ENCODE measurements at places on chromosomes 1 and 21. TPM values are rescaled to one million over a fixed set of nuclear protein-coding genes. Genes with fewer than 3 reads are reported as not detected.

Gene CA6
- not detected for total RNA-seq

Gene LINGO4
- total RNA-seq: not detected

Gene GUK1
- total RNA-seq: 408 TPM

DNA sequence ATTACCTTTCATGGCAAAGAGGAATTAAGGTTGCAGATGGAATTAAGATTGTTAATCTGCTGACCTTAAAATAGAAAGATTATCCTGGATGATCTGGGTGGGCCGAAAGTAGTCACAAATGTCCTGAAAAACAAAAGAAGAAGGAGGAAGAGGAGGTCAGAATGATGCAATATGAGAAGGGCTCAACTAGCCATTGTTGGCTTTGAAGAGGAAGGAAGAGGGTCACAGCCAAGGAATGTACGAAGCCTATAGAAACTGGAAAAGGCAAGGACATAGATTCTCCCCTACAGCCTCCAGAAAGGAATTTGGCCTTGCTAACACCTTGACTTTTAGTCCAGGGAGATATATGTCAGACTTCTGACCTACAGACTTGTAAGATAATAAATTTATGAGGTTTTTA, 39.4 kb upstream of the FMOD start:
- H3K4me1 ChIP-seq: no peaks in the 10 kb centered on the region
- no peak for DNase-seq
- H3K4me3 ChIP-seq: no peak overlapping the region
- no peak overlapping the region for H3K27ac ChIP-seq
- no peaks in the 10 kb centered on the region for H3K36me3 ChIP-seq

GRCh38 chr1:230773396-230774033, 26.3 kb downstream of the CAPN9 start:
- H3K27me3 ChIP-seq: peaks cover 3% of the 10 kb centered on the region
- peaks cover 7% of the 10 kb centered on the region for H3K4me1 ChIP-seq
- no peak overlapping the region for H3K4me3 ChIP-seq
- peak overlapping the region; percentile 73 for H3K27ac ChIP-seq

DNA sequence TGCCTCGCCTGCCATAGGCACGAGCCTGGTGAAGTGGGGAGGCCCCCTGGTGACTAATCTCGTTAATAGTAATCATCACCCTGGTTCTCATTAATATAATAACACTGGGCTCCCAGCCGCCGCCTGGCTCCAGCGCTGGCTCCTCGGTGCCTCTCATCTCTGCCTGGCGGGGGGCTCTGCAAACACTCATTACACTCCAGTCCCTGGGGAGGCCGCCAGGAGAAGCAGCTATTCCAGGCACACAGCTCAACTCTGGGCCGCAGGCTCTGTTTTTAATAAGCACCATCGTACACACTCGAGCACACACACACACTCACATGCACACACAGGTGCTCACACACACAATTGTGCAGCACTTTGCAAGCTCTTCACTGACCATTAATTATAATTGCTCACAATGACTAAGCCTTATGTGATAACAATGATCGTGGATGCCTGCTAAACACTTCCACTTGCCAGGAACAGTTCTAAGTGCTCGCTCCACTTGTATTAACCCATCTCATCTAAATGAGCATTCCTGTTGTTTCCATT, 52.2 kb downstream of the SDC3 start:
- peaks cover 20% of the 10 kb centered on the region for H3K4me1 ChIP-seq
- H3K4me3 ChIP-seq: no peak overlapping the region
- no peaks in the 10 kb centered on the region for H3K36me3 ChIP-seq
- no peaks in the 10 kb centered on the region for H3K27me3 ChIP-seq
- DNase-seq: no peak

DNA sequence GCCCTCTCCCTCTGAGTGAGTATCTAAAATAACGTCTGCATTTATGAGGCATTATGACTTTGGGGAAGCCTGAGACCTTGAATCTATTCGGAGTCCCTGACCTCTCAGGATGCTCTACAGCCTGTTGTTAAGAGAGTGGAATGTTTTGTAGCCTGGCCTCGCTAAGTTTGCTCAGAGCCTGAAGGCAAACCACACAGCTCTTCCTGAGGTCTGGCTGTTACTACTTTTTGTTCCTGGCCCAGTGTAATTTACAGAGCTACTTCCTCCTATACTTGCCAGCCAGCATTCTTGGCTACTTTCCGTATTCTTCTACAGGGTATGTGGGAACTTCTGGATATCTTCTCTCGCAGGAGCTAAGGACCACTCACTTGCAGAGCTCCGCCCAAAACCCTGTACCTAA, 3.6 kb upstream of the ZMYM4 start:
- H3K27me3 ChIP-seq: no peaks in the 10 kb centered on the region
- DNase-seq: peak; percentile 81
- H3K36me3 ChIP-seq: no peaks in the 10 kb centered on the region
- no peaks in the 10 kb centered on the region for H3K4me1 ChIP-seq
- H3K27ac ChIP-seq: no peak overlapping the region

- peak; percentile 27 for DNase-seq
- H3K4me3 ChIP-seq: no peak overlapping the region
- H3K27ac ChIP-seq: no peak overlapping the region
- H3K27me3 ChIP-seq: peaks cover 3% of the 10 kb centered on the region
- peaks cover 4% of the 10 kb centered on the region for H3K4me1 ChIP-seq
- H3K36me3 ChIP-seq: no peaks in the 10 kb centered on the region
Observed at GRCh38 chr1:29687601-29688244, 451.4 kb downstream of the PTPRU start.

DNA sequence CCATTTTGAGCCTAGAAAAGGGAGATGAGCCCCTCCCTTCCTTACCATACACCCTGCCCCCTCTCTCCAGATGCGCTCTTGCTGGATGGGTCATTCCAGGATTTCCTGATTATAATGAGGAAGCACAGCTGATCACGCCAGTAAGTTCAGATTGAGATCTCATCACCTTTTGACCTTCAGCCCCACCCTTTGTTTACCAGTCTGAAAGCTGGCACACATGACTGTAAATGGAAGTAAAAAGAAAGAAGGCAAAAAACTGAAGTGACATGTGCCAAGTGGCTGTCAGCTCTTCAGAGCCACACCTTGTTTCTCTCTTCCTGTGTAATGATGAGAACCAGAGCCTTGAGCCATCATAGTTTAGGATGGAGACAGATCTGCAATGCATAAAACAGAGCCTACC, 27.9 kb downstream of the S1PR1 start:
- peaks cover 27% of the 10 kb centered on the region for H3K4me1 ChIP-seq
- H3K27me3 ChIP-seq: no peaks in the 10 kb centered on the region
- peak; percentile 20 for DNase-seq
- H3K27ac ChIP-seq: no peak overlapping the region
- no peaks in the 10 kb centered on the region for H3K36me3 ChIP-seq
- H3K4me3 ChIP-seq: no peak overlapping the region

DNA sequence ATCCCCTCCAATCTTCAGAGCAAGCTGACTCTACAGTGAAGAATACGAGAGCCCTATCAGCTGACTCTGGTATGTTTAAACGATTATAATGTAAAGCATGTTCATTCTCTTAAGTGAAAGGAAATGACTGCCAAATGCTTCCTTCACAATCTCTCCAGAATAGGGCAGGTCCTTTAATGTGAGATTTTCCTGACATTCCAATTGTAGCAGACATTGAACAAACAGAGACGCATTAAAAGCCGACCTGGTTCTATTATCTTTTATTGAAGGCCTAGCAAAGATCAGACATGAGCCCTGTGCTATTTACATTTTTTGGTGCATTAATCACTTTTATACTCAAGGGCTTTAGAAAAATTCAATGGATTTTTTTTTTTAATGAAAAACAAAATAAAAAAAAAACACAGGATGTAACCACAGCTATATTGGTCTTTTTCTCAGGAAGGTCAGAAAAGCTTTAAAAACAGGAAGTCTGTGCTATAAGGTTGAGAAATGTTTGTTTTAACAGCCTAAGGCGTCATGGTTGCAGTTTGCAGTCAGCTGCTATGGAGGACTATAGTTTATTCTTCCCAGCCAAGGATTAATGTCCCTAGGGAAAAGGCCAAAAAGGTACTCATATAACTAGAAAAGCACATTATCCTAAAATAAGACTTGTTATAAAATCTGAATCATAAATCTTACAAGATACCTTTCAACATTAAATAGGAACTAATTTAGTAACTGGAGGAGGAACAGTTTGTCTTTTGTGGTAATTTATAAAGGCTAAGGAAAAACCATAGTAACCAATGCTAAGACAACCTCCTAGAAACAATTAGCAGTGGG, 104.8 kb downstream of the RERE start:
- H3K4me3 ChIP-seq: no peak overlapping the region
- peak overlapping the region; percentile 89 for H3K27ac ChIP-seq
- peaks cover 30% of the 10 kb centered on the region for H3K4me1 ChIP-seq
- peak; percentile 70 for DNase-seq
- no peaks in the 10 kb centered on the region for H3K36me3 ChIP-seq
- H3K27me3 ChIP-seq: no peaks in the 10 kb centered on the region

DNA sequence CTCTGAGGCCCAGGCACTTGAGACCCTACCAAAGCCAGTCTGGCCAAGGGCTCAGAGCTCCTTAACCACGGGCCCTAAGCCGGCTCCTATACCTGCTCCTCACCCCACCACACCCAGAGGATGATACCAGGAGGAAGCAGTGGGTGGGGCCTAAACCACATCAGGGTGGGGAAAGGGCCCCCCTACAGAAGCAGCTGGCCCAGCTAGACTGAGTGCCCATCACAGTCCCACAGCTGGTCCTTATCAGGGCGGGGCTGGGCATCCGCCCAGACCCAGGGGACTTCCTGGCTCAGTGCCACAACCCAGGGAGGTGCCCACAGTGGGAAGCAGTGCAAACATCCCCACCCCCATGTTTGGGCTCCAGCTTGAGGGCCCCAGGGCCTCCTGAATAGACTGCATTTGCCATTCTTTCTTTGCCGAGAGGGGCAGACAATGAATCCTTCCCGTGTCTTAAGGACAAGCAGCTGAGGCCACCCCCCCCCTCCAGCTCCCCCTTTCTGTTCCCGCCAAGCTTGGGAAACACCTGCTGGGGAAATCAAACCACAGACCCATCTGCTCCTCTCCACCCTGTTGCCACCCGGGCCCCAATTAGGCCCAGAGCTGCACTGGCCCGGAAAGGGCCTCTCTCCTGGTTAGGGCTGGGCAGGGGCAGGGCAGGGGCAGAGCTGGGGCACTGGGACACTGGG, 6.2 kb downstream of the E2F2 start:
- H3K36me3 ChIP-seq: no peaks in the 10 kb centered on the region
- no peaks in the 10 kb centered on the region for H3K27me3 ChIP-seq
- H3K4me1 ChIP-seq: no peaks in the 10 kb centered on the region
- DNase-seq: no peak
- H3K27ac ChIP-seq: no peak overlapping the region

DNA sequence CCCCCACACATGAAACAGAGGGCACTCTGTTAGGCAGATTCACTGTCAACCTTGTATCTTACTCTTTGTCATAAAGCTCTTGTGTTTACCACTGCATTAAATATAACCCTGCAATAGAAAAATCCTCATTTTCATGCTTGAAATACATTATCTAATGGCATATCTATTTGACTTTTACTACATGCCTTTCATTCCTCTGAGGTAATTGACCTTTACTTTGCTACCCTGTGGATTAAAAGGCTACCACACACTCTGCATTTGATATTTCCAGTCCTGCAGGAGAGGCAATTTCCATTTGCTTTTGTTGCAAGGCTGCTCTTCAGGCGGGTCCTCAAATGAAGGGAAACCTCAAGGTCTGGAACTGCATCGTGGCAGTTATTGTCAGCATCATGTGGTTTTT, 238.0 kb downstream of the NTNG1 start:
- no peaks in the 10 kb centered on the region for H3K36me3 ChIP-seq
- no peak overlapping the region for H3K27ac ChIP-seq
- H3K4me1 ChIP-seq: no peaks in the 10 kb centered on the region

DNA sequence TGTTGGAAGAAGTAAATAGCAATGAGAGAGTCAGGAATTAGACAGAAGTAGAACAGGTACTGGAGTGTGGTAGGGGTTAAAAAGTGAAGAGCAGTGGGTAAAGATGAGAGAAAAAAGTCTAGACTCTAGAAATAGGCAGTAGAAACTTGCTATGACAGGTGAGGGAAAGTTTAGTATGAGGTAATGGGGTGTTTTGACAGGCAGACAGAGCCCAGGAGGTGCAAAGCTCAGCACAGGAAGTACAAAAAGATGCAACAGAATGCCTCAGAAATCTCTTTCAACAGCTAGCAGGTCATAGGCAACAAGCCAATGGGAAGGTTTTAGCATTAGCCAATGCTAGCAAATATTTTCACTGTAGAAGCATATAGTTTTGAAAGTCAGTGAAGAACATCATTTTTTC, 319.1 kb upstream of the SGIP1 start:
- H3K36me3 ChIP-seq: no peaks in the 10 kb centered on the region
- H3K27me3 ChIP-seq: no peaks in the 10 kb centered on the region
- H3K4me3 ChIP-seq: no peak overlapping the region
- no peak for DNase-seq
- H3K4me1 ChIP-seq: no peaks in the 10 kb centered on the region

DNA sequence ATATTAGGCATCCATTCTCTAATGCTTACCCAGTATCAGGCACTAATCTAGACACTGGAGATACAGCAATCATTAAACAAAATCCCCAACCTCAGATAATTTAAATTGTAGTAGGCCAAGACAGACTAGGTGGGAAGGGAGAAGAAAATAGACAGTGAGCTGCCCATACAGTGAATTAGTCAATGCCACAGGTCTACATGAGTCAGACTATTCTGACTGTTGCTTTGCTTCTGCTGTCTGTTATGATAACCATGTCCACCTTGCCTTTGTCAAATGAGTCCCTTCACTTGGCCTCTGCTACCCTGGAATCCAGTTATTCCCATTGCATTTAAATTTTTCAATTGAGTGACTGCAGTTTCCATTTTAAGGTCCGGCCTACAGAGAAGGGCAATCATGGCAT, 59.5 kb downstream of the PIK3R3 start:
- H3K27me3 ChIP-seq: no peaks in the 10 kb centered on the region
- H3K4me3 ChIP-seq: no peak overlapping the region
- H3K4me1 ChIP-seq: no peaks in the 10 kb centered on the region
- no peaks in the 10 kb centered on the region for H3K36me3 ChIP-seq

All from cardiac muscle cell (in vitro differentiated cells and primary cell).